IPS-NIHi11 (cell line): ENCODE measurements at places on chromosomes 4 and X.

DNA sequence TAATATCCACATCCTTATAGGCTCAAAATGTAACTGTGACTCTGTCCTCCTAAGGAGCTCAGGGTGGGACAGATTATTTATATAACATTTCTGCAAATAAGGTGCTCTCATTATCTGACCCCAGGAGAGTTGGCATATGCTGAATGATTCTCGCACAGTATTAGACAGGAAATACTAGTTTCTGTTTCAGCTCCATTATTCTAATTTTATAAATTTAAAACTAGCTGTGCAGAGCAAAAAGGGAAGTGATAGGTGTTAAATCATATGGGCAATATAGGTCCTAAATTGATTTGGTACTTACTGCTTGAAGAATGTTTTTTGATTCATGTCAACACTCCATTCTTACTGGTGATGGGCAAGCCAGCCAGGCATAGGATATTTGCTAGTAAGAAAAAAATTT, 141.5 kb downstream of the GLRA2 start:
- DNase-seq: no peak

- DNase-seq: no peak
These were observed 158.9 kb downstream of the MID1IP1 start for GRCh38 chrX:38960137-38960536.

- DNase-seq: no peak
These were observed 55.2 kb downstream of the ELF4 start for GRCh38 chrX:130055103-130055502.

DNA sequence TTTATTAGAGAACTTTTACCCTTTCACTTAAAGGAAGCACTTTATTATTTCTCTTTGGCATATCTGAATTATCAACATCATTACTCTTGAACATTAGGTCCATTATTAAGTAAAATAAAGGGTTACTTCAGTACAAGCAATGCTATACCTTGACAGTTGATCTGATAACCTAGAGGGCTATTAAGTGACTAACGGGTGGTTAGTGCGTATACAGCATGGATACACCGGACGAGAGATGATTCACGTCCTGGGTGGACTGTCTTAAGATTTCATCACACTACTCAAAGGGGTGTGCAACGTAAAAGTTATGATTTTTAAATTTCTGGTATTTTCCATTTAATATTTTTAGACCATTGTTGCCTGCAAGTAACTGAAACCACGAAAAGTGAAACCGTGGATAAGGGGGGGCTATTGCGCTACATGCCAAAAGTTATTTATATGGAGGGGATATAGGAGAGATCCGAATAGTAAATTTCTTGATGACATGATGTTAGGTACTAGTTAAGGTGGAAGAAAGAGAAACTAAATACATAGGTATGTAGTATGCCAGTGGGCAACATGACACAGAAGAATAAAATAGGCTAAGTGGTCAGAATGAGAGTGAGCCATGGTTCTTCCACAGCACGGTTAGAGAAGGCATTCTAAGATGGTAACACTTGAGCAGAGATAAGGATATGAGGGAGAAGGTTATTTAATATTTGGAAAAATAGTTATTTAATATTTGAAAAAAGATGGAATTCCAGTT, 230.8 kb upstream of the ANKRD50 start:
- no peak for DNase-seq

- no peak for DNase-seq
These were observed 245.8 kb upstream of the DMD start for GRCh38 chrX:33457102-33457501.

DNA sequence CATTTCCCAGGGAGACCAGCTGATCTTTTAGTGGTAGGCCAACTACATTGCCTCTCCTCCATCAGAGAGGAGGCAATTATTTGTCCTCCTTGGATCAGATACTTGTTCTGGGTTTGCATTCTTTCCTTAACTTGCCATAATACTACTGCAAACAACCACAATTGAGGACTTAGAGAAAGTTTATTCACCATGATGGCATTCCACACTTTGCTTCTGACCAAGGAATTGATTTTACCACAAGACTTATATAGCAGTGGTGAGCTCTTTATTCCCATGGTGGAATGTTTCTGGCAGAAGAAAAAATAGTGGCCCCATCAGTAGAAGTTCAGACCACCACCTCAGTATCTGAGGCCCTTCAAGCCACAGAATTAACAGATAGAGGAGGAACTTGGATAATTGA, 123.9 kb upstream of the PPP3CA start:
- DNase-seq: no peak

DNA sequence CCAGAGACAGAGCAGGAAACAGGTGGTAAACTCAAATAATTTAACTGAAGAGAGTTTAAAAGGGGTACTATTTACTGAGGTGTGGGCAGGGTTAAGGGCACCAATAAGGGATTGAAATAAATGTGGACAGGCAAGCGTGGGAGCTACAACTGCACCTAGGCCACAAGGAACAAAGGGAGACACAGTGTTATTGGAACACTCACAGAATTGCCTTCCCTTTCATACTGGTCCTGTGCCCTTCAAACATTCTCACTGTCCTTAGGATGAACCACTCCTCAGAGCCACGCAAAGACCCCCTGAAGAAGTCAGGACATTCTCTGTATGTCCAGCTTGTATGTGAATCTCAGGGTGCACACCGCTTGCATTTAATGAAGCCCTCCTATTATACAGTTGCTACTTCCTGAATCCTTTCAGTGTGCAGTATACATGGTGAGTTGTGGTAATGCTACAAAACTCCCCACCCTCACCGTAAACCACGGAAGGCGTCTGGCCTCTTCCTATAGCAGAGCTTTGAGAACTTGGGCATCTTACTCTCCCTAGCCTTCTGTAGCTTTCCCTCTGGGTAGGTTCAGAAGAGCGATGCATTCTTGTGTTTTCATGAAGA, 9.6 kb upstream of the MRPL1 start:
- no peak for DNase-seq

GRCh38 chr4:47972181-47972580, 44.3 kb downstream of the CNGA1 start:
- DNase-seq: no peak

- DNase-seq: no peak
These were observed 19.4 kb downstream of the GABRA2 start for GRCh38 chr4:46370531-46370930.

DNA sequence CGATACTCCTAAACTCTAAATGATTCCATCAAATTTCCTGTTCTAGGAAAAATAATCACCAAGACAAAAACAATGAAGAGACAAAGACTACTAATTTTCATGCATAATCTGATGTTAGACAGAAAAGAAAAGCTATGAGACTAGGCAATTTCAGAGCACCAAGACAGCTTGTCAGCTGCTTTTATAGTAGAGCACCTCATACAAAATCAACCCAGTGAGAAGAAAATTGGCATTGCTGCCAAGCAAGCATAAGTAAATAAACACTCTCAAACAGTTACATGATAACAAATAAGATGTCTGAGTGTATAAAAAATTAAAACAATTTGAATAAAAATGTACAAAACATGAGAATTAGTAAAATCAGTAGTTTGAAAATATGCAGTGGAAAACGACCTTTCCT, 1544.6 kb downstream of the C4orf33 start:
- no peak for DNase-seq

DNA sequence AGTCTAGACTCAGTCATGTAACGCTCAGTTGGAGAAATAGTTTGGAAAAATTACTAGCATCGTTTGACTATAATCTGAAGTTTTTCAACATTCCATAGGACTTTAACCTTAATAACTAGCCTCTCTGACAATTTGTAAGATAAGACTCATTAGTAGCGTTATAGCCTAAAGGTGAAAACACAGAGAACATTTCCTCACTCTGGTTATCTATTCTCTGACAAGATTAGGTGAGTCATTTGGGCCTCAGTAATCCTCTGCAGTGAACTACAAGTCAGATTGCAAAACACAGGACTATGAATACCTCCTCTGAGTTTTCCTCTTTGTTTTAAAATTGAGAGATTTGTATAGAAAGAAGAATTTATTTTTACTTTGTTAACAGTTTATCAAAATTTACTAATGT, 31.8 kb upstream of the PDLIM5 start:
- DNase-seq: no peak

DNA sequence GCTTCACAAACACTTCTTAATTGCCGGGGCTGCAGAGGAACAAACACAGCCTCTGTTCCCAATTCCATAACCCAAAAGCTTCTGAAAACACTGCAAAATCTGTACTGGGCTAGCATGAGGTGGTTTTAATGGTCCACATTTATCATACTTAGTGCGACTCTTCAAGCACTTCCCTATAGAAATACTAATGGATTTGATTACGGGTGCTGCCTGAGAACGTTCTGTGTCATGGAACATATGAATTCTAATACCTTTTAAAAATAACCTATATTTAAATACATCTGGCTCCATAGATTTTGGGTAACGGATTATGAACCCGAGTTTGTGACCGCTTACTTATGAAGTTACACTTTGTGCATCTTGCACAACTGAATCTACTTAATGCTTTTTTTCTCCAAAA, 35.4 kb upstream of the STS start:
- DNase-seq: no peak

DNA sequence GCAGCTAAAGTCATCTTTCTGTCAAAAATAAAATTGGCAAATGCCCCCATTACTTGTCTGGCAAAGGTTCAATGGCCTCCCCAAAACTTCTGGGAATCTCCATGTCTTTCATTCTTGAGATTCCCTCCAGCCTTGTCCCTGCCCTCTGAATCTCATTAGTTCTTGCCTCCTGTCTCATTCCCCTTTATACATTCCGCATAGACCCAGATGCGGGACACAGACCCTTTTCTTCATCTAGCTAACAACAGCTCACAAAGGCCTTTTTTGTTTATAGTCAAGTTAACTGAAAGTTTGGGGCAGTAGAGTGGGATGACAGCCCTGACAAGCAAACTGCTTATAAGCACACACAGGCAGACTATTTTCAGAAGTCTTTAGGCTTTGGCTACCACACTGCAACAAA, 306.1 kb upstream of the FAM241A start:
- DNase-seq: no peak

- no peak for DNase-seq
These were observed 3.4 kb downstream of the GPR78 start for GRCh38 chr4:8583655-8584025.

DNA sequence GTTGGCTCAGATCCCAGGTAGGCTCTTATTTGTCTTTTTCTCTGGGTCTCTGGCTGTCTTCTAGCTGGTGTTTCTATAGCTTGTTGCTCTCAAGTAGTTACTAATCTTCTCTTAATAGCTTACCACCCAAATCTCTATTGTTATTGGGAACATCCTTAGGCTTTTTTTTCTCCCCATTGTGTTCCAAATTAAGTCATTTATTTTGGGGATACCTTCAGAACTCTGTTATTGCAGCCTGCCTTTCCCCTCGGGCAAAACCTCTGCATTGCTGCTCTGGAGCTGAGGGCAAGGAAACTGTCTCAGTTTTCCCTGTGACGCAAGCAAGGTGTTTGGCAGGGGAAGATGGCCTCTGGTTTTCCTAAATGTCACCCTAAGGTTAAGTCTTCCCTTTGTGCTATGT, 338.1 kb upstream of the ZCCHC13 start:
- peak; percentile 10 for DNase-seq

- no peak for DNase-seq
These were observed 1285.5 kb downstream of the STIM2 start for GRCh38 chr4:28146191-28146590.

- DNase-seq: no peak
These were observed 16.3 kb downstream of the SPRY1 start for GRCh38 chr4:123412700-123413512.

DNA sequence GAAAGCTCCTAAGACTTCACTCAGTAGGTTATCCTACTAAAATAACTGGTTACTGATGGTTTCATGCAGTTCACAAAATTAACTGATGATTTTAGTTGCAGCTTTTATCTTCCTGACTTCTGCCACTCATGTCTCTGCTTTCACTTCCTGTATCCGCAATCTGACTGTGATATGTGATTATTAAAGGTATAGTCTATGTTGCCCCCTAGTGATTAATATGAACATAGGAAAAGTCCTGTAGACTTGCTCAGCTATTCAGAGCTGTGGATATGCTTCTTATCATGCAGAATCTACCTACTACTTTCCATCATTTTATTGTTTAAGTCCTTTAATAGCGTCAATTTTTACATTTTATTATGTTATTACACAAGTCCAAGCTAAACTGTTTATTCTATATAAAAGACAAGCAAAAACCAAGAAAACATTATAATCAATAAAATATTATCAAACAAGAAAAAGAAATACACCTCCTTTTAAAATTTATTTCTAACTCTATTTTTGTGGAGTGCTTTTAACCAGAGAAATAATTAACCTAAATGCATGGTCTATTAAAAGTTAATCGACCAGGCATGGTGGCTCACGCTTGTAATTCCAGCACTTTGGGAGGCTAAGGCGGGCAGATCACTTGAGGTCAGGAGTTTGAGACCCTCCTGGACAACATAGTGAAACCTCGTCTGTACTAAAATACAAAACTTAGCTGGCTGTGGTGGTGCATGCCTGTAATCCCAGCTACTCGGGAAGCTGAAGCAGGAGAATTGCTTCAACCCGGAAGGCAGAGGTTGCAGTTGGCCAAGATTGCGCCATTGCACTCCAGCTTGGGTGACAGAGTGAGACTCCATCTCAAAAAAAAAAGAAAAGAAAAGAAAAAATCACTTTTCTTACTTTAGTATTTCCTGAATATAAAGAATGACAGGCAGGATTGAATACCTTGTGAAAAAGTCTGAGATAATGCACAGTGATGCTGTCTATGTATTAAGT, 40.4 kb upstream of the TLR2 start:
- DNase-seq: peak; percentile 53

DNA sequence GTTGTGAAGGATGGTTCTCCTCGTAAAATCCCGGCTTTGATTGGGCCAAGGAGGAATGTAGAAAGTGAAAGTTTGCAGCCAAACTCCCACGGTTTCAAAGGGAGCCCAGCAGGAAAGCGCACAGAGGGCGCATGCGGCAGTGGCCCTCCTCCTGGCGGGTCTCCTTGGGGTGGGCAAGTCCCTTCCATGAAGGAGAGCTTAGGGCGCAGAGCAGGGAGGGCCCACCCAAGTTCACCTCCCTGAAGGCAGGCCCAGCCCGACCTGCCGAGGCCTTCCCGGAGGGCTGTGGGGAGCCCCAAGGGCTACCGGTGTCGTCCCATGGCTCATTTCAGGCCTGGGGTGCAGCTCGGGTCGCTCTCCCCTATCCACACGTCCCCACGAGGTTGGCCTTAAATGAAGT, 2.0 kb downstream of the PDZD4 start:
- no peak for DNase-seq

DNA sequence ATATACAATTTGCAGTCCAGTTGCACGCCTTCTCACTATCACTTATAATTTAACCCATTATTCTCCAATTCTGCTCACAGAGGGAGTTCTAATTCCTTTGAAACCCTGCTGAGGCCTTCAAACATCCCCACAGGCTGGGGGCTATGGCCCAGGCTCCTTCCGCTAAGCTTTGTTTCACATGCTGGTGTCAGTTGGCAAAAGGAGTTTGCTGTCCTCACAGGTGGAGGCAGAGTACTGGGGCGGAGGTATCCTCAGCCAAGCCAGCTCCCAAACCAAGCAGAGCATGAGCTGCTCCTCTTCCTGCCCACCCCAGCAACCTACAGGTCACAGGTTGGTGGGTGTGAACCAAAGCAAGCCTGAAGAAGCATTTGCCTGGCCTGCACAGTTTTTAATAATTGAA, 21.5 kb downstream of the BTC start:
- no peak for DNase-seq
